ENCODE measurements at places on chromosomes 5 and 9.

DNA sequence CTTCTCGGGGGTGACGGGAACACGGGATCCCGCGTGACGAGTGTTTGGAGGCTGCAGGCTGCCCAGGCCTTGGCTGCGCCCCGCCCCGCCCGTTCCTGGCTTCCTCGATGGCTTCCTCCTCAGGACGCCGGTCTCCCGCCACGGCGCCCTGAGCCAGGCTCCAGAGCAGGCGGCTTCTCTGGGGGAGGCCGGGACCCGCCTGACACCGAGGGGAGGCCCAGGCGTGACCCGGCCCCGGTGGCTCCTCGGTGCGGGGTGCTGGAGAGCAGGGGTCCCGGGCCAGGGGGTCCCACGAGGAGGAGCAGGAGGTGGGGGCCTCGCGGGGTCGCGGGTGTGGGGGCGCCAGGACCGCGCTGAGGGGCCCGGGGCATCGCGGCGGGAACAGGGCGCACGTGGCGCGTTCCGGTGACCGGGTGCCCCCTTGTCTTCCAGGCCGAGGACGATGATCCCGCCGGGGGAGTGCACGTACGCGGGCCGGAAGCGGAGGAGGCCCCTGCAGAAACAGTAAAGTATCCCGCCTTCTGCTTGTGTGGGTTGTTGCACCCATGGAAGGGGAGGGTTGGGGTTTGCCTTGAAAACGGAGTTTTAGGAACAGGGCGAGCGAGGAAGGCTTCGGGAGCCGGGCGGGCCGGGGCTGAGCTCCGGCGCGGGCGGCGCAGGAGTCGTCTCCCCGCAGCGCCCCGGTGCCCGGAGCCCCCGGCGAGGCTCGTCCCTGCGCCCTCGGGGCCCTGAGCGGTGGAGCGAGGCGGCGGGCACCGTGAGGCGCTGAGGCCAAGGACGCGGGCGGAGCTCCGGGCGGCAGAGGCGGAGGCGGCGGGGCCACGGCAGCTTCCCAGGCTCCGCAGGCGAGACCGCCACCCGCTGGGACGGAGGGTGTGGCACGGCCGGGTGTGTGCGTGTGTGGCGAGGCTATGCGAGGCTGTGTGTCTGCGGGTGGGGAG lies 22.2 kb downstream of the AHRR start:
- peak; percentile 69 for DNase-seq

DNA sequence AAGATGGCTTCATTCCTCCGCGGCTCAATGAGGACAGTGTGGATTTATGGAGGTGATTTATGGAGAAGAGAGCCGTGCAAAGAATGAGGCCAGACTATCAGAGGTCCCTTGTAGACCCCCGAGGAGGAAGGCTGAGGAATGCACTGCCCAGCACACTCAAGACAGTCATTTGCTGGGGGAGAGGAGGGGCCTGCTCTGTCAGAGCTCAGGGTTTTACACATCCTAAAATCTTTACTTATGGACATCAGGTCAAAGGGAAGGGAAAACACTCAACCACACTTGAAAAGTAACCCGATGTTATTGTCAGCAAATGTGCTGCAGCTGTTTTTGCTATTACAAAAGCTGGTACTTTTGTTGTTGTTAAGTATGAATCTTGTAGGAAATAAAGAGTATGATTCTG lies 289.5 kb downstream of the SLIT3 start:
- no peak for DNase-seq

- no peak for DNase-seq
Measured at GRCh38 chr9:136695435-136695895, 8.2 kb upstream of the AGPAT2 start.

DNA sequence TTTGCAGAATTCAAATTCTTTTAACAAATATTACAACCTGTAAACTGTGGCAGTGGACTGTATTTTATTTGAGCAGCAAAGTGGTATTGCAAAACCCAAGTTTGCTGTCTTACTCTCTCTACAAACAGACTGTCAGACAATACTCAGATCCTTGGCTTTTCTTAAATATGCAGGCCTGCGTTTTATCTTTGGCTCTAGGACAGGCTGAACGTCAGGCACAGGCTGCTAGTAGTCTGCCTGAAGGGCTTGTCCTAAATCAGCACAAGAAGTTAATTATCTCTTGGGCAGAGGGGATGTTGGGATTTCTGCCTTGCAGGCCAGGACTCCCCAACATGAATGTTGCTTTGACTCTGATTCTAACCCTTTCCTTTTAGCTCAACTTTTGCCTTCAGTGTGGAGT lies 147.5 kb downstream of the SLIT3 start:
- DNase-seq = no peak

- DNase-seq = no peak
Measured at GRCh38 chr9:16784002-16784401, 86.5 kb downstream of the BNC2 start.

DNA sequence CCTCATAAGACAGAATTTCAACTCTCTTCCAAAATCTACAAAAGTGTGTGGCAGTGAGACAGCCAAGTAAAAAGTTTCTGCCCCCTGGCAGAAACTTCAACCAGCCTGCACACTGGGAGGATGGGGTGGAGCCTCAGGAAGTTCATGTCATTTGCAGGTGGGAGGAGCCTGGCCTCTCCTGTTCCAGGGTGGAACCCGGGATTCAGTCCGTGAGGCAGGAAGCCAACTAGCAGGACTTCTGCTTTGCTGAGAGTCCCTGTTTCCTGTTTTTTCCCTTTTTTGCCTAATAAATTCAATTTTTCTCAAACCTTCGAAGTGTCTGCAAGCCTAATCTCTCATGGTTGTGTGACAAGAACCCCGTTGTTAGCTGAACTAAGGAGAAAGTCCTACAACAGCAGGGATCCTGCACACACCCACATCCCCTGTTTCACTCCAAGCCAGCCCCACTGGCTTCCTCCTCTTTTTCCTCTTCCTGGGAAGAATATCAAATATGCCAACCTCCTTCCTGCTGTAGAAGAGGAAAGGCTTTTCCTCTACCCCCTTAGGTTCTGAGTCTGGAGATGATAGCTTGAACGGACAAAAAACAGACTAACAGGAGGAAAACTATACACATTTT lies 69.3 kb downstream of the ALDH7A1 start:
- DNase-seq = no peak

DNA sequence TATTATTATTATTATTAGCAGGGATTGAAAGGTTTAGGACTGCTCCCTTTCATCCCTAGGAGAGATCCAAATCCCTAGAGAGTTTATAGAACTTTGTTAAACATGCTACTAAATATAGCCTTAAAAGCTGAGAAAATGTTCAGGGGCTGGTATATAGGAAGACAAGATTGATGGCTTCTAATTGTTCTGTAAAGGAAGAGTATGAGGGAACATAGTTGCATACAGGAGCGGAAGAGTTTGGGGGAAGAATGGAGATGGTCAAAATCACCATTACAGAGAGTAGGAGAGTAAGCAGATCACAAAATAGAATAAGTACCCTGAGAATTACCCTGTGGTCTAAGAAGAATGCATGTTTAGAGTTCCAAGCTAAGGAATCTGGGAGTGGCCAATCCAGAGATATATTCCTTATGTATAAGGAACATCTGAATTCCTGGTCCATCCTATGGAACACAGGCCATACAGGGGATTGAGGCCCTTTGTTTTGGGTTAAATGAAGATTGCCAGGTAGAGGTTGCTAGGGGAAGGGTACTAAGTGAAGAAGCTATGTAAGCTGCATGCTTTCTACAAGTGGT lies 158.0 kb upstream of the APC start:
- no peak for DNase-seq

DNA sequence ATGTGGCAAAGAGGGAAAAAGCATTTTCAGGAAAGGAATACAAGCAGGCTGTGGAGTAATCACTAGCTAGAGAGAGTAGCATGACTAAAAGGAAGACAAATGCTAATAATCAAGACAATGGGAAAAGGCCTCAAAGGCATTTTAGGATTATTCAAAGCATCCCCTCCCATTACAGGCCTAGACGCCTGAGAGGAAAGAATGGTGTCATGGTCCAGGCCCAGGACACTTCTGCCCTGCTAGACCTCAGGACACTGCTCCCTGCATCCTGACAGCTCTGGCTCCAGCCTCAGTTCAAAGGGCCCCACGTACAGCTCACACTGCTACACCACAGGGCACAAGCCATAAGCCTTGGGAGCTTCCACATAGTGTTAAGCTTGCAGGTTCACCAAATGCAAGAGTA lies 40.8 kb upstream of the SHISAL2B start:
- DNase-seq = no peak

GRCh38 chr5:170491479-170491878 lies 12.3 kb upstream of the KCNIP1 start:
- DNase-seq = no peak

DNA sequence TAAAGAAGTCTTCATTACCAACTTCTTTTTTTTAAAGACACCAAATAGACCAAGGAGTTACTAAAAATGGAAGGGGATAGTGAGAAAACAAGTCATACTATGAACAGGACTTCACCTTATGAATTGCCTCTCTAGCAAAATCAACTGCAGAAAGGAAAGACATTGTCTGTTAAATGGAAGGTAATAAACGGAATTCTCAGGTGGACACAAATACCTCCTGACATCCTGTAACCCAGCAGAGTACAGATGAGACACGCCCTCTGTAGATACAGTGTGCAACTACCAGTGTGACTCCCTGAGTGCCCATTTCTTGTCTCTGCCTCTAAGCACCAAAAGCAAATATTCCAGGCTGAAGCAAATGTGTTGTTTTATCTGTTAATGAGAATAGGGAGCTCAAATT lies 12.2 kb upstream of the PLPP1 start:
- DNase-seq = no peak

- no peak for DNase-seq
Measured at GRCh38 chr5:27963050-27963783, 924.8 kb upstream of the CDH9 start.

- DNase-seq = no peak
Measured at GRCh38 chr5:151200913-151201595, 22.8 kb downstream of the CCDC69 start.

Data from stimulated activated CD4-positive, alpha-beta T cell treated with anti-CD3 and anti-CD28 coated beads, Interleukin-2, amount 100 ng/mL, for 24 hours (primary cell).